ENCODE measurements at places on chromosomes 1 and 21. TPM values are rescaled to one million over a fixed set of nuclear protein-coding genes. Genes with fewer than 3 reads are reported as not detected.

DNA sequence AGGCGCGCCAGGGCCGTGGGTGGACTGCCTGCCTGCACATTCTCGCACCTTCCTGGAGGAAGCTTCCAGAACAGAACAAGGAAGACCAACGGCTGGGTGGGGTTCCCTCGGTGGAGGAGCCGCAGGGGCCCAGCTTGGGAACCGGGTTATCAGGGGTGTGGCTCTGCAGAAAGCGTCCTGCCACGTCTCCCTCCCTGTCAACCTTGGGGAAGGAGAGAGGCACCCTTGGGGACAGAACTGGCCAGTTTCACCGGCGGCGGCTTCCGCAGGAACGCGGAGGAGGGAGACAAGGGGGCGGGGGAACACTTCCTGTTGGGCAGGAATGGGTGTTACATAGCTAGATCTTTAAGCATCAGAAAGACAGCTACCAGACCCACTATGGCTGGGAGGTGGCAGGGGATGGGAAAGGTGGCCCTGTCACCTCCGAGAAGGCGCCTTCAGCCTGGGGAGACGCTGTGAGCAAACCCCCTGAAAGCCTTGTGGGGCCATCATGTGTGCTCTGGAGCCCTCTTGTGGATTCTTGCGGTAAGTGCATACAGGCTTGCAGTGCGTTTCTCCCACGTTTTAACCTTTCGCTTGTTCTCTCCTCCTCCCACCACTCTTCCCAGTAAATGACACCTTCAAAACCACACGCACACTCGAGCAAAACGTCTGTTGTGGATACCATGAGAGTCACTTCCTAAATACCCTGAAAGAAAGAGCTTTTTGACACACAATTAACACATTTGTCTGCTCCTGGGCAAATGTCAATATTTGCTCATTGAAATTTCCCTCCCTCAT lies 3.8 kb upstream of the PLEKHA6 start:
- DNase-seq, result peak; percentile 61

The NGF gene
- total RNA-seq, result not detected

The PLPPR4 gene
- total RNA-seq, result 0.26 TPM

DNA sequence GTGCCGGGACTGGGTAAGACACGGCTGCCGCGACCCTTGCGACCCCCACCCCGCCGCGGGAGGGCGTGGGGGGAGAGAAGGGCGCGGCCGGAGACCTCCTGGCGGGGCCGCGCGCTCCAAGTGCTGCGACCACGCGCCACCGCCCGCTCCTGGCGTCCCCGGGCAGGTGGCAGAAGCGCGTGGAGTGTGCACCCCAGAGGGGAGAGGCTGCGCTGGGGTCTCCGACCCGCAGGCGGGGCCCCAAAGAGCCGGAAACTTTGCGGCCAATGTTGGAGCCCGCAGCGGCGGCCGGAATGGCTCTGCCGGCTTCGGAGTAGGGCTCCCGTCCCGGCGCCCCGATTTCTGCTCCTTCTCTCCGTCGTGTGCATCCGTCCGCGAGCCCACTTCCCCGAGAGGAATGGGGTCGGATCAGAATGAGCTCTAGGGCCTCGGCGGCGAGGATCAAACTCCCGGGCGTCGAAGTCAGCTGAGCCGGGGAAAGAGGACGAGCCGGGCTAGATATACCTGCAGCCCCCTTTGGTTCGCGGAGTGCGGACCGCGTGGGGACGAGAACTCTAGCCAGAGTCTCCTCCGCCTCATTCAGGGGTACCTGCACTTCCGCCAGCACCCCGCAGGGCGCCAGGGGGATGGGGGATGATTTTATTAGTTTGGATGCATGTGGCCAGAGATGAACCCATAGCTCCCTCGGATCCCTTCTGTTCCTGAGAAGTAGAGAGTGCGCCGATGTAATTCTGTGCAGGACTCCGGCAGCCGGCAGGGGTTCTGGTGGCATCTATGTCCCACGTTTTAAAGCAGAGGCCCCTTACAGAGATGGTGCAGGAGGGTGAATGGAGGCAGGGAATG lies 751 bp downstream of the STUM start:
- DNase-seq, result no peak

The CSMD2 gene
- not detected for total RNA-seq

The CD2 gene
- total RNA-seq, result not detected

DNA sequence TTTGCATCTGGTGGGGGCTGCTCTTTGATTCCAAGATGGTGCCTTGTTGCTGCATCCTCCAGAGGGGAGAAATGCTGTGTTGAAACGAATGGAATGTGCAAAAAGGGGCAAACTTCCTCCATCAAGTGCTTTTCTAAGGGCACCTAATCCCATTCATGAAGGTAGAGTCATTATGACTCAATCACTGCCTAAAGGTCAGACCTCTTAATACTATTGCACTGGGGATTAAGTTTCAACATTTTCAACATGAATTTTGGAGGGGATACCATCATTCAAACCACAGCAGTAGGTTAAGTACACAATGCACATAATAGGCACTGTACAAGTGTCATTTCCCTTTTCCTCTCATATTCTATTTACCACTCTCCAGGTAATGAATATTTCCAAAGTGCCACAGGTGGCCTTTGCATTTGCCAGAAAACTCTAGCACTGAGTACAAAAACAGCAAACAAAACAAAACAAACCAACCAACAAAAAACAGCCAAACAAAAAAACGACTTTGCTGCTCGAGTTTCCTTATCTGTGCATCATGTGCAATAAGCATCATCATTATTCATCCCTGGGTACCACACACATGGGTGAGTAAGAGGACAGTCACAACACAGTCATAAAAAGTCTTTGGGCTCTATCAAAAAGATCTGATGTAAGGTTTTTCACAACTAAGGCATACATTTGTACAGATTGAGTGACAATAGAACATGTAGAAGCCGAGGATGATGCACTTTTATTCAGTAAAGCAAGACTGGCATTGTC lies 42.5 kb downstream of the IFI44 start:
- DNase-seq, result peak; percentile 91

The ACOT11 gene
- total RNA-seq, result 9.9 TPM
